ENCODE measurements at places on chromosomes 12 and 14.

- DNase-seq = no peak
Measured at GRCh38 chr12:115096588-115097397, 412.8 kb upstream of the TBX3 start.

DNA sequence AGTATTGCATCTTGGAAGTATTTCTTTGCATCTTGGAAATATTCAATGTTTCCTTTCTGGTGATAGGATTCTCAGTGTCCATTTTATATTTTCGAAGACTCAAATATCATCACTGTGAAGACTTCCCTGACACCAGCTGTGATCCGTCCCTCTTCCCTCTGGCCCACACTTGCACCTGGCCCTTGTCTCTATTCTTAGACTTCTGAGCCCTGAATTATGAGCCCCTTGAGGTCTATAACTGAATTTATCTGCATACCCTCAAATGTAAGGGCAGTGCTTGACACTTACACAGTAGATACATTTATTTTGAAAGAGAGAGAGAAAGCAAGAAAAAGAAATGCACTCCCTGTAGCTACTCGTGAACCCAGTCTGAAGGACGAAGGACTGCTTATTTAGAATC, 376.7 kb downstream of the ZFP36L1 start:
- no peak for DNase-seq

DNA sequence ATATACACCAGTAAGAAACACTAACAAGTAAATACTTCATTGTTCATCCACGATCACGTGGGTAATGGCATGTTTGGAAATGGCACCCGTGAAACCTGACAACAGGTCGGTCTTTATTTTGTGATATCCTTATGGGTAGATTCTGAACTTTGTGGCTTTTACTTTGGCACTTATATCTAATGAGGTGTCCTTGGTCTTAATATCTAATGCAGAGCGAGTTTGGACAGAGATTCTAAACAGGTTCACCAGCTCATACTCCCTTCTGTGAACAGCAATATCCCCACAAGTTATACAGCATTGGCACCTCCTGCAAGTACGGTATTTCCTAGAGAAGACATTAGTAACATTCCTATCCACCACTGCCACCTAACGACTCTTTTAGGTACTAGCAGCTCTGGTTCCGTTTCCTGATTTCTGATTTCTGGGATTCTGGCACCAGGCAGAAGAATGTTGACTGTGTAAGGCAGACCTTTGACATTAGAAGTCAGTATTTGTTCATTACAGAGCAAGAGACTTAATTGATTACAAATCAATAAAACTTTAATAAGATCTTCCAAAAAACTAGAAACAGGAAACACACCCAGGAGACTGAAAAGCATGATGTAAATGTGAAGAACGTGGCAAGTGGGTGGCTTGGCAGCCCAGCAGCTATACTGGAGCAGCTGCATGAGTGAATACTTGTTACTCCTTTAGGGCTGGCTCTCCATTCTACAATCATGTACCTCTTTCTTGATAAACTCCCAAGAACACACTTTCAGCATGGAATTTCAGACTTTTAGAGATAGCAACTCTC, 2.5 kb downstream of the ANG start:
- peak; percentile 89 for DNase-seq

DNA sequence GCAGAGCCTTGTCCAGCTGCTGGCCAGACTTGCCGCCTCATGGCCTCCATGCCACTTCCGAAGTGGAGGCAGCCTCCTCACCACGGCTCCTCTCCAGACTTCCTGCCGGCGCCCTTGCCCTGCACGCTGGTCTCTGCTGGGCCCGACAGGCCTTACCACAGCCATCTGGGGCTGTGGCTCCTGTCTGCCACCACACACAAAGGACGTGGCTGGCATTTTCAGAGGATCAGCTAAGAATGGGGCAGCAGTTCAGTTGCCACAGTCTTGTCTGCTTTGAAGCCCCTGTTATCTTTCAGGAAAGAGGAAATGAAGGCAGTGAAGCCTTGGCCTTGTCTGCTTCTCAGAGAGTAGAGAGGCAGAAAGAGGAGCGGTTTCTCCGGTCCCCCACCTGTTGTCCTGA, 178.0 kb upstream of the FKBP4 start:
- no peak for DNase-seq

DNA sequence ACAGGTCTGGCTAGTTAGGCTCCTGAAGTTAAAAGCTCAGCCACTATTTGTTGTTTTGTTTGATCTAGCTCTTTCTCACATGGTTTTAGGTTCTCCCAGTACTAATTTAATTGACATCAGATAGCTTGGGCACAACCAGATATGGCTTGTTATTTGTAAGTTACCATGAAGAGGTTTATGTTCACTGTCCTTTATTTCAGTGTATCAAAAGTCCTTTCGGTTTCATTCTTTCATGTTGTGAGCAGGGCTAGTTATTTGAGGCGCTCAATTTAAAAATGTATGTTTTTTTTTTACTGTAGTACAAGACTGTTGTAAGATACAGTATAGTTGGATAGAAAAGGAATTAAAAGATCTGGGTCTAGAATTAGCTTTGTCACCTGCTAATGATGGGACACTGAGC, 7.0 kb downstream of the GPX2 start:
- no peak for DNase-seq

- no peak for DNase-seq
Measured at GRCh38 chr12:126681676-126682075, 1585.3 kb upstream of the TMEM132C start.

GRCh38 chr14:104161602-104162367, 23.4 kb downstream of the KIF26A start:
- no peak for DNase-seq

DNA sequence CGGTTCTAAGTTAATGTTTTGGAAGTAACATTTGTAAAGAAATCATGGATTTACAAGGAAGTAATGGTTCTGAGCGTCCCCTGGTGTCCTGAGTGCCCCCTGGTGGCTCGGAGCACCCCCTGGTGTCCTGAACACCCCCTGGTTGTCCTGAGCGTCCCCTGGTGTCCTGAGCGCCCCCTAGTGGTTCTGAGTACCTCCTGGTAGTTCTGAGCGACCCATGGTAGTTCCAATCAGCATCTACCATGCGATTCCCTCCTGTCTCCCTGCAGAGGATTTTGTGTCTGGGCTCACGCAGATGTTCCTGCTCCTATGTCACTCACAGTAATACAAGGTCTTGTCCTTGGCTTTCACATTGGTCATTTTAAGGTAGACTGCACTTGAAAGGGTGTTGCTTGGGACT, 1352.9 kb downstream of the TMEM121 start:
- DNase-seq = peak; percentile 11

Data from cerebellar cortex (tissue), 1 donor.